ENCODE measurements at places on chromosomes 7 and 10.

DNA sequence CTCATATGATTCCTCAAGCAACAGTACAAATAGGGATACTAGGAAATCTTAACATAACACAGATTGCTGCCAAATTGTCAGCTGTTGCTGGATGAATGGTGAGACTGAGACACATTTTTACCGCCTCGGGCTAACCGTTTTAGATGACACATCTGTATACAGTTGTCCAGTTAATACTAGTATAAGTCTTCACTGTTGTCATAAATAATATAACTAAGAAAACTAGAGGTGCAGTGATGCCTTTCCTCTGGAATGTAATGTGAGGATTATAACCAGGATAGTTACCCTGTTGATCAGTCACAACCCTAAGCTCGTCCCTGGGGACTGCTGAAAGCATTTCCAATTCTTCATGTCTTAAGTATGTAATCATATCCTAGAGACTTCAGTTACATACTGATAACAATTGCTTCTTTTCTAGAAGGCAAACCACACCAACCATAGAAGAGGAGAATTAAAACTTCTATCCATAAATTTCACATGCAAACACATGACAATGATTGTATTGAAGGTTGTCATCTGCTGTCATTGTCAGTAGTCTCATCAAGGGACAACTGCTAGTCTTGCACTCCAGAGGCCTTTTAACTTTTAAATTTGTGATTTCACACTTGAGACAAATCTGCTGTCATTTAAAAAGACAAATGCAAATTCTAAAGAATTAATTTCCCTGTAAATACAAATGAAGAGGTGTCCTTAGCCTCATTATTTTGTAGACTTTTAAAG is 100.4 kb upstream of the SEMA3D start:
- DNase-seq = no peak

DNA sequence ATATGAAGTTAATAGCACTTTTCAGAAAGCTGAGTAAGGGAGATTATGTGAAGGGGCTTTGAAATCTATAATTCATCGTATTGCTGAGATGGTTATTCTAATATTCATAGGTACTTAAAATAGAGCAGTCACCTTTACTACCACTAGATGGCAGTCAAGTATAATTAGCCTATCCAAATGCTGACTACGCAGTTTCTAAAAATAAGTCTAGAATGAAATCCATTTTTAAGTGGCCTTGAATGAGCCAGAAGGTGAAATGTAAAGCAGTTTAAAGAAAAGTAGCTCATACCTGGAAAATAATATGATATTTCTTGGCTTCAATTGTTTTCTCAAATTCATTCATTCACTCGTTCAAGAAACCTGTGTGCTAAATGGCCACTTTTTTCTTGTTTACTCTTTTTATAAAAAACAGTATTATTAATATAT is 1277.1 kb downstream of the GATA3 start:
- DNase-seq = peak; percentile 22

DNA sequence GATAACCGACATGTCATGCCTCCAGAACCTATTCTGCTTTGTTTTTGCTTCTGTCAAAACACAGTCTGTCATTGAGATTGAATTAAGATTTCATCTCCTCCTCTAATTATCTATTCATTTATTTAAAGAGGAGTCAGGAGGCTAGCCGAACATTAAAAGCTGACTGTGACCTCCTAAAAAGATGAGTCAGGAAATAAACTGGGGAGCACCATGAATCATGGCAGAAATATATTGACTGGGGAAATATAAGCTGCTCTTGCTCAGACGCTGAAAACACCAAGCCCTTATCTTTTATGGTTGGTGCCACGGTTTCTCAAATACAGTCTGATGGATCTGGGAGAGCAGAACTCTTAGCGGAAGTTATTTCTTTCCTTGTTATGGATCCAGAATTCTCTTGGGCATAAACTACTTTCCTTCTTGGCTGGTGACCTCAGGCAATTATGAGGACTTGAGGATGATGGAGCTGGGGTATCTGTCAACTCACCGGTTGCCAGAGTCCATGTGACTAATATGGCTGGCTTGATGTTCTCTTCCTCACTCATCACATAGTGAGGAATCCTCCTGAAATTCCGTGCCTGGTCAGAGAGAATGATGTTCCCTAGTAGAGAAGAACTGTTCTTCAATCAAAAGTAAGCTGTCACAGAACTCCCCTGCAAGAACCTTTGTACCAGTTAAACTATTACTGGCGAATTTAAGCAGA is 307.6 kb upstream of the PHYHIPL start:
- DNase-seq = no peak

DNA sequence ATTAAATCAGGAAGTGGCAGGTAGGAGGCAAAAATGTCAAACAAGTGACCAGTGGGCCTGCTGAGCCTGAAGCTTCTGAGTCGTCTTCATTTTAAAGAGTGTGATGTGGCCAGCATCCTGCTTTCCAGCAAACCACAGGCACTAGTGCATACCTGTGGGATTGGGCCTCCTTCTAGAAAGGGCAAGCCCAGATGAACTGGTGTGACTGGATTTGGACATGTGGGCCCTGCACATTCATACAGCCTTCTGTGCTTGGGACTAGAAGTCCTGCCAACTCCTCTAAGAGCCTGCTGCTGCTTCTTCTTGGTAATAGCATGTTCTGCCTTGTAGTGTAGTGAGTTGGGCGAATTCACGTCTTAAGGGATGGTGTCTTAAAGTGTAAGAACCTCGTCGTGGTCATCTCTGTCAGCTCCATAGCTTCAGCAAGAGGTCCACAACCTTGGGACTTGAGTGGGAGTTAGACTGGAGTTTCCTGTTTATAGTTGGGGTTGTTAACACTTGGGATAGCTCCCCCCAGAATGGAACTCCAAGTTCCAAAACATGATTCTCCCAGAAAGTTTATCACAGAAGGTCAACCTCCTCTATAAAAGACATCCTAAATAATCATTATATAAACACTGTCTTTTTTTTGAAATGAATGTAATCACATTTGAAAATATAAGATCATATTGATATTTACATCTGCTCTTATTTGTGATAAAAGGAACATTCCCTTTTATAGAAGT is 11.2 kb downstream of the BMPER start:
- DNase-seq = no peak

GRCh38 chr10:120460776-120461175 is 3.7 kb downstream of the PLPP4 start:
- no peak for DNase-seq

GRCh38 chr7:94364816-94365215 is 29.9 kb upstream of the COL1A2 start:
- DNase-seq = no peak

DNA sequence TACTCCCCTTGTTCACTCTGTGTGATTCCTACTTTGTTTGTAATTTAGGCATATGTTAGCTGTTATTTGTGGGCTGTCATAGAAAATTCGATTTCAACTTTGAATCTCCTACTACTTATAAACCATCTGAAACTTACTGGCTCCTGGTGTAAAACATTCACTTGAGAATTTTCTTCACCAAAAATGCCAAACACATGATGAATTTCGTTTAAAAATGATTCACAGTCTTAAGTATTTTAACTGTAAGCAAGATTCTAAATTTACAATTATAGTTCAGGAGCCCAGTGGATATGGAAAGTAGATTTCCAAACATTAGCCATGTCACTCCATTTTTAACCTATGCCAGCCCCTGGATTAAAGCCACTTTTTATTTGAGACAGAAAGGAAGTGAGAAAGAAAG is 3.1 kb downstream of the CPED1 start:
- no peak for DNase-seq

GRCh38 chr7:116801092-116801710 is 61.2 kb upstream of the CAPZA2 start:
- no peak for DNase-seq

DNA sequence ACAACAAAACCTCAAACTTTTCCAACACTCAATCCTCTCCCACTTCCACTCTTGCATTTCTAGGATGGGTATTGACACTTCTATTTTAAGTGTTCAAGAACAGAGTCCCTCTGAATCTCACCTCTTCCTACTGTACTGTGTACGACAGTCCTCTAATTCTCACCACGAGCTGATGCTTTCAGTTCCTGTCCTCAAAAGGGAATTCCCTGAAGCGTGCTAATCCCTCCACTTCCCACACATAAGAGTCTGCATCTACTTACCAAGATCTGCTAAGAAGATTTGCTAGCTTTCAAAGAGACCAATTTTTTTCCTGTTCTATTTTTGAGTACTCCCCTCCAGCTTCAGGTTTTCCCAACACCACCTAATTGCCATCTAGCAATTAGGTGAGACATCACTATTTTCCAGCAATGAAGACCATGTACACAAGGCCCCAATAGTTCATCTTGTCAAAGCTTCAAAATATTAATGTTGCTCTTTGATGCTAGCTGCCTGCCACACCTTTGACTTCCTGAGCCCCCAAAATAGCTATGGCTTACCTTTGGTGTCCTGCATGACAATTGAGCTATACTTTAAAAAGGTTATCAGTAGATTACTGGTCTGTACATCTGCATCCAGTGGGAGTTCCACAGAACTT is 54.4 kb downstream of the ARMH3 start:
- DNase-seq = no peak

DNA sequence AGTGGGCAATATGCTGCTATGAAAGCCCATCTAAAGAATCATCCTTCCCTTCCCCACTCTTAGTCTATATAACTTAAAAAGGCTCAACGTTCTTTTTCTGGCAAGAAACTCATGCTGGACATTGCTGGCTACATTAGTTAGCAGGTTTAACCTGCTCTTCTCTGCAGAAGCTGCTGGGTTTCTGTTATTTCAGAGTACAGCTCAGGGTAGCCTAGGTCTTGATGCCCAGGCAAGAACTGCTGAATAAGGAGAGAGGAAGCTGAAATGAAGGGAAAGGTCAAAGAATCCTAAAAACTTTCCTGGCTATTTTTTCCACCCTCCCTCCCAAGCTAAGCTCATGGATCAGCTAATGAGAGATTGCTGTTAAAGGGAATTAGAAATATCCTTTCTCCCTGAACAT is 79.4 kb downstream of the ANKIB1 start:
- DNase-seq = no peak

- no peak for DNase-seq
Measured at GRCh38 chr10:15453926-15454325, 82.8 kb upstream of the FAM171A1 start.

DNA sequence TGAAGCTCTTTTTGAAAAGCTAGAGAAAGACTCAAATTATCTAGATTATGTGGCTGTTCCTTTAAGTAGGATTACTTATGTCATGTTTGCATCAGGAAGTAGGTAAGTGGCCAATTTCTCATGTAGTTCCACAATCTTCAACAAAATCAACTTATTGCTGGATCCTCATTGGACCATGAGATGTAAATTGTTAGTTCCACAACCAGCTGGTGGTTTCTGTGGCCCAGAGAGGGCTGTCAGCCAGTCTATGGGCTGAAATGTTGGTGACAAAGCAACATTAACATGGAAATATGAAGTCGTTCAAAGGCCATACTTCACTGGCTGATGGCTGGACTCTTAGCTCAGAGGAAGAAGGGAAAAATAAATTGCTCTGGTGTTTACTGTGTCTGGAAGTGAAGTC is 157.9 kb downstream of the PLXDC2 start:
- DNase-seq = no peak

DNA sequence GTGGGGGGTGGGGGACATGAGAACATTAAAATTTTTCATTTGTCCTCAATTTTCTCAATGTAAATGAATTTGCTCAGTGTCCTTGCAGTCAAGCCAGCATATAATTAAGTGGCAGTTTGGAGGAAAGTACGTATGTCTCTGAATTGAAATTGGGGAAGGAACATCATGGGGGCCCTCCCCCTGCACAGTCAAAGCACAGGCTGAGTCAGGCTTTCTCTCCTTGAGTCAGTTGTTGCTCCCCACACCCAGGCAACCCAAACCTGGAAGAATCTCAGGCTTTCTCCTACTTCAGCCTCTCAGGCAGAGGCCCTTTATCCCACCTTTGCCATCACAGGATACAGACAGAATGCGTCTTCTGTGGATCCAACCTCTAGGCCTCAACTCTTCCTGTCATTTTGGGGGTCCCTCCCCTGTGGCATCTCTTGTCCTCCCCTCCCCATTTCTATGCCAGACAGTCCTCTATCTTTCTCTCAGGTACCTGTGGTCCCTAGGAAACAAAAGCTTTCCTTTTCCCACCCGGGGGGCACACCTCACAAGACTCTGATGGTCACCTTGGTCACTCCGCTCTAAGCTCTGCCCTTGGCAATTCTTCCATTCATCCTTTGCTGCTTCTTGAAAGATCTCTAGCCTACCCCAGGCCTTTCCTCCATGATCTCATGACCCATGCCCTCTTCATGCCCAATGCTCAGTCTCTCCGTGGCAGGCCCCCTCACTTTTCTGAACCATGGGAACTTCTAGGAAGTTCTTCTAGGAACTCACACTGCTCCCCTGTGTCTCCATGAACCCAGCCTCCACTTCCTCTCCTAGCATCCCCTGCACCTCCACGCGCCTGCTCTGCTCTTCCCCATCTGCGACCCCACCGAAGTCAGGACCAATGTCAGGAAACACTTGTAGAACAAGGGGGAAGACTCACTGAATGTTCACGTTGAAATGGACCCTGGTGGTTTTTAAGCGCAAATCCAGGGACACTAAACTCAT is 40.4 kb downstream of the CREB3L2 start:
- no peak for DNase-seq

DNA sequence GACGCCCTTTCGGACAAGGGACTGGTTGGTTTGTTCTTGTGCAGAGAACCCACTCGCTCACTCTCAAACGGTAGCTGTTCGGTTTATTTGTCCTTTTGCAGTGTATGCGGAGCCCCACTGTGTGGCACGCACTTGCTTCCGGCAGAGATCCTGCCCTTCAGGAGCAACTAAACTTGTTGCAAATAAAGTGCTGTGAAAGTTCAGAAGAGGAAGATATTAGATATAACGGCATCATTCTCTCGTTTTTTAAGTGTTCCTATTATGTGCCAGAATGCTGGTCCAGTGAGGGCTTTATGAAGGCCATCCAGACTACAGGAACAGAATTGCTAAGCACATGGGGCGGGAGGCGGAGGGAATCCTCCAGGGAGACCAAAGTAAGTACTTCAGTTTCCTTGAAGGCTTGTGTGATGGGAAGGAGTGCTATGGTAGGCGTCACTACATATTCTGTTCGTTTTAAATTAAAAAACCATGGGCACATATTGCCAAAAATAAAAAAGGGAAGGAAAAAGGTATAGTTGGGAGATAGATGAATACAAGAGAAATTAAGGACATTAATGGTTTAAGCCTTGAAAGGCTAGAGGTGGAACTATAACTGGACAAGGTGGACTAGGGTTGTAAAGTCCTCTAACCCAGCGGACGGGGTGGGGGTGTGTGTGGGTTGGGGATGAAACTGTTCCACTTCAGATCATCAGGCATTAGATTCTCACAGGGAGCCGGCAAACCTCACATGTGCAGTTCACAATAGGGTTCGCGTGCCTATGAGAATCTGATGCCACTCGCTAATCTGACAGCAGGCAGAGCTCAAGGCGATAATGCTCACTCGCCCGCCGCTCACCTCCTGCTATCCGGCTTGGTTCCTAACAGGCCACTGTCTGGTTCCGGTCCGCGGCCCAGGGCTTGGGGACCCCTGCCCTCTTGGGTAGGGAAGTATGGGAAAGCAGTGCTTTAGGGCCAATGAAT is 704 bp upstream of the ERLIN1 start:
- DNase-seq = no peak

- DNase-seq = no peak
Measured at GRCh38 chr7:105473163-105473562, 48.9 kb downstream of the PUS7 start.

All from right renal pelvis (tissue), 4 donors.